ENCODE measurements at places on chromosomes 16 and 17.

DNA sequence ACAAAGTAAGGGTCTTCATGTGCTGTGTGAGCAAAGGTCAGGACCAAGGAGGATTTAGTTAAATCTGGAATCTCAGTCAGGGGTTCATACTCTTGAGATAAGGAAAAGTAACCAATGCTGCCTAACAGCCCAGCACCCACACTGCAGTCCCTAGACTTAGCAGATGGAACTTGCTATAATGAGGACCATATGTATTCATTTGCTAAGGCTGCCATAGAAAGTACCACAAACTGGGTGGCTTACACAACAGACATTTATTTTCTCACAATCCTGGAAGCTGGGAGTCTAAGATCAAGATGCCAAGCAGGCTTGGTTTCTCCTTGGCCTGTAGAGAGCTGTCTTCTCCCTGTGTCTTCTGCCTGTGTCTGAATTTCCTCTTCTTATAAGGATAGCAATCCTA, 20.8 kb downstream of the ZP2 start:
- DNase-seq, result no peak

DNA sequence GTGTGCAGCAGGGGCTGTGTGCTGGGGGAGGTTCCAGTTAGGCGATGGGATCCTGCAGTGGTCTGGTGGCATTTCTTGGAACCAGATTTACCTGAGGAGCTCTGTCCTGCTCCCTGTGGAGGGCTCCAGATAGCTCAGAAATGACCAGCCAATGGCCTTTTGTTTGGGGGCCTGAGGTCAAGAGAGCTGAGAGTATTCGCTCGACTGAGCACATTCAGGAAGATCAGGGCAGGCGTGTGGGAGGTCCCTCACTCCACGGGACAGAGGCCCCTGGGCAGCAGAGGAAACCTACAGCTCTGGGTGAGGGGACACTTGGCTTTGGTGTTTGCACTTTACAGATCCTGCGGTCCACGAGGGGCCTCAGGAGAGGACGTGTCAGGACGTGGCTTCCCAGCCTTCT, 18.2 kb downstream of the DEF8 start:
- no peak for DNase-seq

DNA sequence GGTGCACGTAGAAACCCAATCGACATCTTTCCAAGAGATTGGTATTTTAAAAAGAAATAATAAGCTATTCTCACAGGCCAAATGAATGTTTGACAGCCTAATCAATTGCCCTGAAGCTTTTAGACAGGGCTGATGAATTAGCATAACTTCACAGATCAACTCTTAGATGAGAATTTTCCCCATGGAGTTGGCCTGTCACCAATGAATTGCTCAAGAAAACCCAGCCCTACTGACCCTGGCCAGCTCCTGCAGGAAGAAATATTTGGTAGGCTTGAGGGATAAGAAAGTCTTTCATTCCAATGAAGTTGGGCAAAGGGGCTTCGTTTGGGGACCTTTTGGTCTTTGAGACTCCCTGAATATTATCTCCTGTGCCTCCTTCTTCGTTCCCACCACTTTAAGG, 23.4 kb upstream of the SEC14L1 start:
- no peak for DNase-seq

DNA sequence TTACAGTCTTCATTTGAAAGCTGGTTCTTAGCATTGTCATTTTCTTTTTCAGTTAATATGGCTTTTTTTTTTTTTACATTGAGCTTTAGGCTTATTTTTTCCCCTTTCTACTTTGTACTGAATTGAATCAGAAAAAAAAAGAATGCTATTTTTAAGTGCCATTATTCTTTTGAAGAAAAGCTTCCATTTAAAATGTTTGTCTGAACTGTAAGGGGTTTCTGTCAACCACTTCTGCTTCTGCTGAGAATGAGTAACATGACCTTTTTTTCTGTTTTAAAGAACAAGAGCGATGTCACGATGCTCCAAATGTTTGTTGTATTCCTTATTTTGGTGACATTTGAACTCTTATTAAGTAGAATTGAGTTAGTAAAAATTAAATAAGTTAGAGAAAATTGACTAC, 50.0 kb downstream of the MRTFB start:
- no peak for DNase-seq

- no peak for DNase-seq
Measured at GRCh38 chr17:75724016-75725003, 3.1 kb downstream of the ITGB4 start.
